Lower lobe of right lung (tissue), 2 donors: ENCODE measurements at places on chromosomes 2 and 18. TPM values are rescaled to one million over a fixed set of nuclear protein-coding genes. Genes with fewer than 3 reads are reported as not detected.
A peak's percentile ranks its signal among the peaks of the same experiment; 100 is the strongest.

DNA sequence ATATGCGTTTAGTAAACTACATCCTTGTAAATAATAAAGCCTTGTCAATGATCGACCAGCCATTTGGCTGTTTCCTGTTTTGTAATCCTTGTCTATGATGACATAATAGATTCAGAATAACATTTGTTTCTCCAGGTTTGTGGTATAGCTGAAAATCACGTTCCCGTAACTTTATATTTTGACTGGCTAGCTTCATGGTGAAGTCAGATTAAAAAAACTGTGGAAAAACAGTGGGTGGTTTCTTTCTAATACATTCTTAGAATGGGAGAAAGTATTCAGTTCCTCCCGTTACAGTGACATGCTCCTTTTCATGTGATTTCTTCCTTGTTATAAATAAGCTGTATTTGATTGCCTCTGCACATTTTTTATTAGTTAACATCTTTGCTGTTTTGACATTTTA is 366.9 kb downstream of the NYAP2 start:
- H3K36me3 ChIP-seq, result no peaks in the 10 kb centered on the region
- no peak for DNase-seq
- H3K27me3 ChIP-seq, result no peaks in the 10 kb centered on the region
- no peak overlapping the region for H3K27ac ChIP-seq
- H3K4me3 ChIP-seq, result no peak overlapping the region
- H3K4me1 ChIP-seq, result no peaks in the 10 kb centered on the region

DNA sequence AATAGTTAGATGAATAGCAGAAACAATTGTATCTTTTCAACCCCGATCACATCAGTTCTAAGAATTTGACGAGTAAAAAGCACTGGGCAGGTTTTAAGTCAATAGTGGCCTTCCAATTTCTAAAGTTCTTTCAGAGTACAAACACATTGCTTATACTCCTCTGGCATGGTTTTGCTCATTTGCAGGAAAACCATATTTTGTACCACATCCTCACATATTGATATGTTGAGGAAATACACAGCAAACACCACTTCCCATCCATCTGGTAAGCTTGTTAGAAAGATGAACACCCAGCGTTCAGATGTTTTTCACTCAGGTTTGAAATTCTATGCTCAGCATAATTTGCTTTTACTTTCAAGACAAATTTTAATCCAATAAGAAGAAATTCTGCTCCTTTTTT is 344.6 kb upstream of the ACVR2A start:
- DNase-seq, result no peak
- H3K4me3 ChIP-seq, result no peak overlapping the region
- H3K4me1 ChIP-seq, result no peaks in the 10 kb centered on the region
- H3K27me3 ChIP-seq, result no peaks in the 10 kb centered on the region

- H3K36me3 ChIP-seq, result no peaks in the 10 kb centered on the region
- no peak overlapping the region for H3K27ac ChIP-seq
- H3K4me1 ChIP-seq, result no peaks in the 10 kb centered on the region
- no peak for DNase-seq
- no peak overlapping the region for H3K4me3 ChIP-seq
These were observed 449.5 kb upstream of the HNRNPA3 start for GRCh38 chr2:176763130-176763529.

GRCh38 chr18:74294526-74294925 is 2.8 kb upstream of the CYB5A start:
- peaks cover 11% of the 10 kb centered on the region for H3K4me1 ChIP-seq
- no peak for DNase-seq
- no peaks in the 10 kb centered on the region for H3K27me3 ChIP-seq
- no peak overlapping the region for H3K4me3 ChIP-seq
- H3K36me3 ChIP-seq, result no peaks in the 10 kb centered on the region
- no peak overlapping the region for H3K27ac ChIP-seq

- no peaks in the 10 kb centered on the region for H3K36me3 ChIP-seq
- no peak overlapping the region for H3K27ac ChIP-seq
- no peaks in the 10 kb centered on the region for H3K27me3 ChIP-seq
- no peak overlapping the region for H3K4me3 ChIP-seq
These were observed 360.1 kb downstream of the NBAS start for GRCh38 chr2:15201009-15201408.

GRCh38 chr2:60557486-60557864 is 4.0 kb upstream of the BCL11A start:
- H3K4me3 ChIP-seq, result peak overlapping the region; percentile 28
- H3K36me3 ChIP-seq, result no peaks in the 10 kb centered on the region
- no peak for DNase-seq
- no peak overlapping the region for H3K27ac ChIP-seq

DNA sequence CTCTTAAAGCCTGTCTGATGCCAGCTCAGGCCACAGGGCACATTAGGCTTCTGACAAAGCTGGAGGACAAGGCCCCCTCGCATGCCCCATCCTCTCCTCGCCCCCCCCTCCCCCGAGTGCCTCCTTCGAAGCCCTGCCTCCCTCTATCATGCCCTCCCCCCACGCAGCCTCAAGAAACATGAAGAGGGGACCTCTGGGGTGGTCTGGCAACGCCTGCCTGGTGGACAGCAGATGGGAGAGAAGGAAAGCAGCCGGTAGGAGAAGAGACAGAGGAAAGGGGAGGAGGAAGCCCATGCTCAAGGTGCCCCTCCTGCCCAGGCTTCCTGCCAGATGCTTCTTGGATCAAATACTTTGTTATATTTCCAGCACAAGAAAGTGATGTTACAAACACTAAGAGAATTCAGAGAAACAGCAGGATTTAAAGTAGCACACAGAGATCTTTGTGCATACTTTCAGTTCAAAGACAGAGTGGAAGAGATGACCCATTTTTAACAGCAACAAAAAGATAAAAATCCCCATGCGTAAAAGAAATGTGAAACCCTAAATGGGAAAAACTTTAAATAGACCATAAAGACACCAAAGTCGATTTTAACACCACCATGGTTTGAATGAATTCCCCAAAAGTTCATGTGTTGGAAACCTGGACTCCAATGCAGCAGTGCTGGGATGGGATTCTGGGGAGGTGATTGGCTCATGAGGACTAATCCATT is 19.0 kb downstream of the BOK start:
- no peak overlapping the region for H3K4me3 ChIP-seq
- peak; percentile 25 for DNase-seq
- H3K27ac ChIP-seq, result no peak overlapping the region

GRCh38 chr2:128596396-128597120 is 277.9 kb upstream of the HS6ST1 start:
- no peak overlapping the region for H3K27ac ChIP-seq
- no peak for DNase-seq
- H3K4me3 ChIP-seq, result no peak overlapping the region
- no peaks in the 10 kb centered on the region for H3K36me3 ChIP-seq
- no peaks in the 10 kb centered on the region for H3K27me3 ChIP-seq

DNA sequence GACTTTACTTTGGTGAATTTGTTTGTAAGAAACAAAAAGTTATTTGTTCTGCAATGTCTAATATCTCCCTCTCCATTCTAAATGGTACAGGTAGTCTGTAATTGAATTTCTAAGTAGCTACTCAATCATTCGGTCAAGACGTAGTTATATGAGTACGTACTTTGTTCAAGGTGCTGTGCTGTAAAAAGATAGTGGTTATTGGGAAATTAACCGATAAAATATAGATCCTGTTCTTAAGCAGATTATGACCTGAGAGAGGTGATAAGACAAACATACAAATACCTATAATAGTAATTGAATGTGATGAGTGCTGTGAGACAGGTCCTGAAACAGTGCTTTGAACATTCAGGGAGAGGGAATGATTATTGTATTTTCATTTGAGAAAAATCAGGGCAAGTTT is 7.1 kb downstream of the NCOA1 start:
- no peak for DNase-seq
- H3K27me3 ChIP-seq, result no peaks in the 10 kb centered on the region
- H3K4me1 ChIP-seq, result peaks cover 23% of the 10 kb centered on the region
- no peak overlapping the region for H3K27ac ChIP-seq
- H3K4me3 ChIP-seq, result no peak overlapping the region

Gene GKN2
- total RNA-seq, result 53.3 TPM

Gene PCARE
- 0.95 TPM for total RNA-seq

Gene MAPK4
- 2.9 TPM for total RNA-seq

Gene LYG1
- 1.0 TPM for total RNA-seq
